Suprapubic skin (tissue), 4 donors: ENCODE measurements at places on chromosomes 12 and 14.

DNA sequence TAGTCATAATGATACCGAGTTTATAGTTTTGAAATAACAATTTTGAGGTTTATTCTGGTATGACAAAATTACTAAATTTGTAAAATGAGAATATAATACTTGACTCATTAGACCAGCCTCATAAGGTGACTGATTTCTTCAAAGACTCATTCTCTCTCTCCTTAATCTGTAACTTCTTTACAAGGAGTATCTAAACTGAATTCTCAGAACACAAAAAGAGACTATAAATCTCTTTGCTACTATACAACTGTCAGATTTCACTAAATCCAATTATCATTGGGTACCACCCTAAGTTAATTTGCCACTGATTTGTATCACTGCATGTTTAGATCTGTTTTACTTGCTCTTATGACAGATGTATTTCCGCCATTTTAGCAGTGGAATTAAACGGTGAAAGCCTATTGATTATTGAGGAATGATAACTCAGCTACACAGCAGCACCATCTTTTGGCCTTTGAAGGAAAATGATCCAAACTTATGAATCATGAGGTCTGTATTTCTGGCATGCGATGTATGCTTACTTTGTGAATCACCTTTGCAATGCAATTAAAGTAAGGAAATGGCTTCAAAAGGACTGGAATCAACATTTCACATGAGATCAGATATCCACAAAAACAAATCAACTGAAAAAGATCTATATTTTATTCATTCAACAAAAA is 161.2 kb downstream of the RERGL start:
- H3K27ac ChIP-seq: no peak overlapping the region
- H3K4me3 ChIP-seq: no peak overlapping the region
- no peaks in the 10 kb centered on the region for H3K4me1 ChIP-seq

GRCh38 chr14:42854061-42854460 is 1247.4 kb downstream of the LRFN5 start:
- H3K4me1 ChIP-seq: no peaks in the 10 kb centered on the region
- no peak overlapping the region for H3K4me3 ChIP-seq
- no peaks in the 10 kb centered on the region for H3K27me3 ChIP-seq
- no peaks in the 10 kb centered on the region for H3K36me3 ChIP-seq
- no peak overlapping the region for H3K27ac ChIP-seq

GRCh38 chr12:79850610-79851299 is 84.1 kb downstream of the PPP1R12A start:
- no peaks in the 10 kb centered on the region for H3K36me3 ChIP-seq
- peaks cover 9% of the 10 kb centered on the region for H3K4me1 ChIP-seq
- H3K27ac ChIP-seq: no peak overlapping the region
- DNase-seq: no peak

DNA sequence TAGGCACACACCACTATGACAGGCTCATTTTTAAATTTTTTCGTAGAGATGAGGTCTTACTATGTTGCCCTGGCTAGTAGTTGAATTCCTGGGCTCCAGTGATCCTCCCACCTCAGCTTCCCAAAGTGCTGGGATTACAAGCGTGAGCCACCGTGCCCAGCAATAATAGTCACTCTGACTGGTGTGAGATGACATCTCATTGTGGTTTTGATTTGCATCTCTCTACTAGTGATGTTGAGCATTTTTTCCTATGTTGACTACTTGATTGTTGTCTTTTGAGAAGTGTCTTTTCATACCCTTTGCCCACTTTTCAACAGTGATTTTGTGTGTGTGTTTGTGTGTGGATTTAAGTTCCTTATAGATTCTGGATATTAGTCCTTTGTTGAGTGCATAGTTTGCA is 26.3 kb downstream of the ATP2A2 start:
- H3K36me3 ChIP-seq: peaks cover 36% of the 10 kb centered on the region
- no peak overlapping the region for H3K27ac ChIP-seq
- peaks cover 17% of the 10 kb centered on the region for H3K4me1 ChIP-seq
- DNase-seq: no peak

- H3K4me3 ChIP-seq: no peak overlapping the region
- no peaks in the 10 kb centered on the region for H3K36me3 ChIP-seq
- H3K4me1 ChIP-seq: peaks cover 11% of the 10 kb centered on the region
- no peak overlapping the region for H3K27ac ChIP-seq
Measured at GRCh38 chr12:27843714-27844245, 63.7 kb upstream of the MANSC4 start.

- H3K36me3 ChIP-seq: no peaks in the 10 kb centered on the region
- DNase-seq: no peak
- no peaks in the 10 kb centered on the region for H3K4me1 ChIP-seq
- no peak overlapping the region for H3K27ac ChIP-seq
- no peak overlapping the region for H3K4me3 ChIP-seq
Measured at GRCh38 chr12:71727958-71728357, 26.7 kb upstream of the RAB21 start.

- no peak overlapping the region for H3K27ac ChIP-seq
- H3K27me3 ChIP-seq: no peaks in the 10 kb centered on the region
- H3K36me3 ChIP-seq: peaks cover 29% of the 10 kb centered on the region
- no peak overlapping the region for H3K4me3 ChIP-seq
Measured at GRCh38 chr14:30710876-30711275, 88.8 kb downstream of the SCFD1 start.

DNA sequence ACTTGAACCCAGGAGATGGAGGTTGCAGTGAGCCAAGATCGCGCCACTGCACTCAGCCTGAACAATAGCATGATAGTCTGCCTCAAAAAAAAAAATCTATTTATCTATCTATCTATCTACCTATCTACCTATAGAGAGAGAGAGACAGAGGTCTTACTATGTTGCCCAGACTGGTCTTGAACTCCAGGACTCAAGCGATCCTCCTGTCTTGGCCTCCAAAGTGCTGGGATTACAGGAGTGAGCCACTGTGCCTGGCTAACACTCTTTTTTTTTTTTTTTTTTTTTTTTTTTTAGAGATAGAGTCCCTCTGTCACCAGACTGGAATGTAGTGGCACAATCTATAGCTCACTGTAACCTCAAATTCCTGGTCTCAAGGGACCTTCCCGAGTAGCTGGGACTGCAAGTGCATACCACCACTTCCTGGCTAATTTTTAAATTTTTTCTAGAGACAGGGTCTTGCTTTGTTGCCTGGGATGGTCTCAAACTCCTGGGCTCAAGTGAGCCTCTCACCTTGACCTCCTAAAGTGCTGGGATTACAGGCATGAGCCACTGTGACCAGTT is 1.9 kb downstream of the FAM186A start:
- H3K4me3 ChIP-seq: no peak overlapping the region
- no peaks in the 10 kb centered on the region for H3K27me3 ChIP-seq
- no peak for DNase-seq
- H3K27ac ChIP-seq: no peak overlapping the region
- no peaks in the 10 kb centered on the region for H3K4me1 ChIP-seq
- no peaks in the 10 kb centered on the region for H3K36me3 ChIP-seq

GRCh38 chr14:87994974-87995373 is 2.0 kb upstream of the GALC start:
- DNase-seq: no peak
- no peaks in the 10 kb centered on the region for H3K27me3 ChIP-seq

GRCh38 chr12:34345801-34346200 is 323.5 kb downstream of the ALG10 start:
- H3K27ac ChIP-seq: no peak overlapping the region
- no peaks in the 10 kb centered on the region for H3K27me3 ChIP-seq
- no peak overlapping the region for H3K4me3 ChIP-seq
- H3K36me3 ChIP-seq: no peaks in the 10 kb centered on the region

GRCh38 chr12:31234955-31235867 is 90.7 kb downstream of the SINHCAF start:
- no peaks in the 10 kb centered on the region for H3K36me3 ChIP-seq
- no peak for DNase-seq
- no peak overlapping the region for H3K4me3 ChIP-seq
- H3K27ac ChIP-seq: no peak overlapping the region

- no peak for DNase-seq
- peaks cover 46% of the 10 kb centered on the region for H3K4me1 ChIP-seq
- peaks cover 6% of the 10 kb centered on the region for H3K27me3 ChIP-seq
- no peak overlapping the region for H3K4me3 ChIP-seq
Measured at GRCh38 chr14:64544607-64545312, 4.2 kb downstream of the HSPA2 start.

GRCh38 chr12:86551146-86551571 is 295.0 kb upstream of the MGAT4C start:
- no peaks in the 10 kb centered on the region for H3K4me1 ChIP-seq
- no peaks in the 10 kb centered on the region for H3K36me3 ChIP-seq
- no peaks in the 10 kb centered on the region for H3K27me3 ChIP-seq

DNA sequence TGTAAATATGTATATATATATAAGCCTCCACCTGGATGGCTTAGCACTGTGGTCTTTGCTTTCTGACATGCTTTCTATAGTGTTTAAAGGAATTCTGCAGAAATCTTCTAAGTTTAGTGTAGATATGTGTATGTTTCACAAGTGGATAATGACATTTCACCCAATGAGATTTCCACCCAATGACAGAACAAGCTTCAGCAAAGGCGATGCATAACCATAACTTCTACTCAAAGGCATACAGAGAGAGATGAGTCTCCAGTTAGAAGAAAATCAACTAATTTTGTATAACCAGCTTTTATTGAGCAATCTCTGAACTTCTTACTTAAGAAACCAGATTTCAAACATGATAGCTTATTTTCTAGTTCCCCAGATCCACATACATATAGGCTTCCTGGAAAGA is 134.0 kb downstream of the DYRK2 start:
- no peaks in the 10 kb centered on the region for H3K36me3 ChIP-seq
- no peaks in the 10 kb centered on the region for H3K4me1 ChIP-seq
- no peaks in the 10 kb centered on the region for H3K27me3 ChIP-seq
- DNase-seq: no peak
- H3K4me3 ChIP-seq: no peak overlapping the region

DNA sequence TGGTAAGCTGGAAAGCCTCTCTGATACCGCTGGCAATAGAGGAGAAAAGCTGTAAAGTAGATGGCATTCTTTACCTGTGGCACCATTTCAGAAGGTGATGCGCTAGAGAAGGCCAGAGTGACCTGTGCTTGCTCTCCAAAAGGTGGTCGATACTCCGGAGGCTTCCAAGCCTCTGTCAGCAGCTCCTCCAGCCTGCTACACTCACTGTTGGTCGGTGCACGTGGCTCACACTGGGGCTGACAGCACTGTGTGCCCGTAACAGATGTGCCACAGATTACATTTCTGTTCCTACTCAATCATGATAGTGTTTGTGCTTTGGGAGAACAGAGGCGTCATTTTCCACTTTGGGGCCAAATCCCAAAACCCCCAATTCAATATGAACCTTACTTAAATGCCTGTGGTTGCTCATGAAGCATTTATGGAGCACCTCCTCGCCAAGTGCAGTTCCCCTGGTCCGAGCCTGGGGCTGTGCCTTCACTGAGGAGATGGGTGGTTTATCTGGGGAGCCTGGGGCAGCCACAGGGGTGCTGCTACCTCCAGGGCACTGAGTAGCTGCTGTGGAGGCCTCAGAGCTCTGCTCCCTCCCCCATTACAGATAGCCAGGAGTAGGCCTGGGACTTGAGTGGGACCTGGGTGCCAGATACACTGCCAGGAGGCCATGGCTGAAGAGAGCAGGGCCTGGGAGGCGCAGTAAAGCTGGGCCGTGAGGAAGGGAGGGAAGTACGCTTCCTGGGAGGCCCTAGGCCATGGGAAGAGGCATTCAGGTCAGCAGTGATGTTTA is 26.8 kb downstream of the CCNK start:
- no peak overlapping the region for H3K4me3 ChIP-seq
- peaks cover 11% of the 10 kb centered on the region for H3K4me1 ChIP-seq
- H3K27ac ChIP-seq: no peak overlapping the region
- DNase-seq: no peak
- H3K27me3 ChIP-seq: no peaks in the 10 kb centered on the region

- no peaks in the 10 kb centered on the region for H3K27me3 ChIP-seq
- no peak overlapping the region for H3K4me3 ChIP-seq
- peaks cover 70% of the 10 kb centered on the region for H3K36me3 ChIP-seq
- no peak for DNase-seq
Measured at GRCh38 chr12:109920261-109920780, 20.2 kb downstream of the TCHP start.

- no peaks in the 10 kb centered on the region for H3K27me3 ChIP-seq
- no peak overlapping the region for H3K27ac ChIP-seq
- DNase-seq: no peak
- no peak overlapping the region for H3K4me3 ChIP-seq
- no peaks in the 10 kb centered on the region for H3K36me3 ChIP-seq
Measured at GRCh38 chr12:68481181-68481941, 129.3 kb upstream of the RAP1B start.
